ENCODE measurements at places on chromosomes 1 and 21.

DNA sequence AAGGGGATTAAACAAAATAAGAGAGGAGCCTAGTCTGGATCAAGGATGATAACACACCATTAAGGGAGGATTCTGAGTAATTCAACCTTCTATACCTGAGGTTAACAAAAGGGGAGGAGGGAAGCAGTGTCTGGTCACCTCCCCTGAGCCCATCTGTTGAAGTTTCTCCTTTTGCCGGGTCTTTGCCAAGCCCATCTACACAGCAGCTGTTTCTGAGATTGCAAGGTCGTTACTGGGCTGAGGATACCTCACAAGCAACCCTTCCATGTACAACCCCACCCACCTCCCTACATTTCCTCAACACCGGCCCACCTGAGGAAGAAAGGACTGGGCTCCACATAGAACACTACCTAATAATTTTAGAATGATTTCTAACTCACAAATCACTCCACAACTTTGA, 26.3 kb downstream of the LRRC52 start:
- no peak overlapping the region for H3K4me3 ChIP-seq
- no peaks in the 10 kb centered on the region for H3K36me3 ChIP-seq
- no peaks in the 10 kb centered on the region for H3K4me1 ChIP-seq
- H3K27me3 ChIP-seq = peaks cover 2% of the 10 kb centered on the region
- no peak for DNase-seq

DNA sequence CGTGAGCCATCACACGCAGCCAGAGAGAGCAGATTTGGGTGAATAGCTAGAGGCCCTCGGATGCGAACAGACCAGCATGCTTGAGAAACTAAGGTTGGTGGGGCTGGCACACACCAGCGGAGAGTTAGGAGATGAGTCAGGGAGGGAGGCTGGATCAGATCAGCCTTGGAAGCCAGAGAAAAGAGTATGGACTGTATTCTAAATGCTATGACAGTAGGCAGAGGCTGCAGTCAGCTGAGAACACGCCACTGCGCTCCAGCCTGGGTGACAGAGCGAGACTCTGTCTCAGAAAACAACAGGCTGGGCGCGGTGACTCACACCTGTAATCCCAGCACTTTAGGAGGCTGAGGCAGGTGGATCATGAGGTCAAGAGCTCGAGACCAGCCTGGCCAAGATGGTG, 4.0 kb upstream of the PLEKHM2 start:
- H3K27me3 ChIP-seq = no peaks in the 10 kb centered on the region
- H3K27ac ChIP-seq = no peak overlapping the region
- peaks cover 17% of the 10 kb centered on the region for H3K4me1 ChIP-seq
- no peaks in the 10 kb centered on the region for H3K36me3 ChIP-seq

- H3K4me1 ChIP-seq = no peaks in the 10 kb centered on the region
- H3K27ac ChIP-seq = no peak overlapping the region
- H3K36me3 ChIP-seq = no peaks in the 10 kb centered on the region
- H3K4me3 ChIP-seq = no peak overlapping the region
- H3K27me3 ChIP-seq = no peaks in the 10 kb centered on the region
Measured at GRCh38 chr1:8096105-8097011, 70.2 kb upstream of the ERRFI1 start.

GRCh38 chr21:42527489-42528158, 14.0 kb downstream of the SLC37A1 start:
- H3K27me3 ChIP-seq = no peaks in the 10 kb centered on the region
- H3K36me3 ChIP-seq = peaks cover 33% of the 10 kb centered on the region
- DNase-seq = peak; percentile 50
- H3K4me1 ChIP-seq = peaks cover 40% of the 10 kb centered on the region
- H3K27ac ChIP-seq = peak overlapping the region; percentile 78
